ENCODE measurements at places on chromosomes 7 and 10. TPM values are rescaled to one million over a fixed set of nuclear protein-coding genes. Genes with fewer than 3 reads are reported as not detected.

The RSPH10B2 gene
- not detected for polyA plus RNA-seq

The OR6B1 gene
- polyA plus RNA-seq = not detected

The PNLIPRP3 gene
- polyA plus RNA-seq = 9.7 TPM

The ERVW-1 gene
- polyA plus RNA-seq = not detected

The MMRN2 gene
- polyA plus RNA-seq = 2.8 TPM

The GHRHR gene
- polyA plus RNA-seq = not detected

DNA sequence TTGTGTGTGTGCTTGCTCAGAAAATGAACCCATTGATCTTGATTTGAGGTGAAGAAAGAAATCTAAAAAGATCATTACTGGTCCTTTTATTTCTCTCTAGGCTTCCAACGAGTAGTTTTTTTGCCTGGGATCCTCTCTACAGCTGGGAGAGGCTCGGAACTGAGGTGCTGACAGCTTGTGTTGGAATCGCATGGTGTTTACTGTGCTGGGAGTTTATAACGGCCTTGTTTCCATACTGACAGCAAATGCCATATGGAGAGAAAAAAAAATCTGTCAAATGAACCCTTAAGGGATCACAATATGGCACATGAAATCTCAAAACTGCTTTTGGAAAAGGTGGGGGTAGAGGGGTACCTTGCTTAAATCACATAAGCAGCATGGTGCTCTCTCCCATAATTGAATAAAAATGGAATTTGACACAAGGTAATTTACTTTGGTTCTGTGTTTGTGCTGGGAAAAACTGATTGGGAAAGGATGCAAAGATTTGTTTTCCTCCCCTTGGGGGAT is 165.0 kb downstream of the RGS10 start:
- no peak for DNase-seq

Measured in foreskin keratinocyte (primary cell).